ENCODE measurements at places on chromosomes 7 and 10.

- no peak for DNase-seq
These were observed 49.4 kb upstream of the SORCS1 start for GRCh38 chr10:107213861-107214260.

DNA sequence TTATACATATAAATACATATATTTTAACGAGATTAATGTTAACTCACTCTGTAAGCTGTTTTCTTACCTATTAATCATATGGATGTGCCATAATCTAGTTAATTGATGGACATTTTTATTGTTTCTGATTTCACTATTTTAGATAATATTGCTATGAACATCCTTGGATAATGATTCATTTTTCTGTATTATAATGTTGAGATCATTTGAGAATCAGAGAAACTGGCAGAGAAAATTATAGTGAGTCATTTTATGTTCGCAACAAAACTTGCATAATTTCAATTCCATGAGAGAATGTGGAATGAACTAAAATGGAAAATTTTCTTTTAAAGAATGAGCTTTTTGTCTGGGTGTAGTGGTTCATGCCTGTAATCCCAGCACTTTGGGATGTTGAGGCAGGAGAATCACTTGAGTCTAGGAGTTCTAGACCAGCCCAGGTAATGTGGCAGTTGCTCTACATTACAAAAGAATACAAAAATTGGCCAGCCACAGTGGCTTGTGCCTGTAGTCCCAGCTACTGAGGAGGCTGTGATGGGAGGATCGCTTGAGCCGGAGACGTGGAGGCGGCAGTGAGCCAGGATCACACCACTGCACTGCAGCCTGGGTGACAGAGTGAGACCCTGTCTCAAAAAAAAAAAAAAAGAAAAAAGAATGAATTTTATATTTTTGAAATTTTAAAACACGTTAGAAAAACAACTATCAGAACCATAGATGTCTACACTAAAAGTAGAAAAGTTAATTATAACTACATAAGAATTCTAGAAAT lies 40.5 kb downstream of the PAPSS2 start:
- DNase-seq: no peak

GRCh38 chr7:132246591-132246990 lies 329.7 kb downstream of the PLXNA4 start:
- DNase-seq: no peak

GRCh38 chr7:80236681-80237080 lies 102.0 kb downstream of the GNAI1 start:
- DNase-seq: no peak

DNA sequence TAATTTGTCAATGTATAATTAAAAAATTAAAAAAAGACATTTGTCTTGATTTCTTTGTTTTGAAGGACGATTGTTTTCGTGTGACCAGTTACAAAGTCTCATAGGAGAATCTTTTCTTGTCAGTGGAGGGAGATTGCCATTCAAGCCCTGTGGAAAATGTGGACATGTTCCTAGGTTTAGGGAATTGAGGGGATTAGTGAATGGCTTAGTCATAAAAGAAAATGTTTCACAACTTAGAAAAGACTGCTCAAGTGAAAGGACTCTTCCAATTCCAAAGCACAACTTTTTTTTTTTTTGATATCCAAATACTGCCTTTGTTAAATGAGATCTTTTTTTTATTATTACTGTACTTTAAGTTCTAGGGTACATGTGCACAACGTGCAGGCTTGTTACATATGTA lies 140.7 kb upstream of the HABP2 start:
- DNase-seq: no peak

DNA sequence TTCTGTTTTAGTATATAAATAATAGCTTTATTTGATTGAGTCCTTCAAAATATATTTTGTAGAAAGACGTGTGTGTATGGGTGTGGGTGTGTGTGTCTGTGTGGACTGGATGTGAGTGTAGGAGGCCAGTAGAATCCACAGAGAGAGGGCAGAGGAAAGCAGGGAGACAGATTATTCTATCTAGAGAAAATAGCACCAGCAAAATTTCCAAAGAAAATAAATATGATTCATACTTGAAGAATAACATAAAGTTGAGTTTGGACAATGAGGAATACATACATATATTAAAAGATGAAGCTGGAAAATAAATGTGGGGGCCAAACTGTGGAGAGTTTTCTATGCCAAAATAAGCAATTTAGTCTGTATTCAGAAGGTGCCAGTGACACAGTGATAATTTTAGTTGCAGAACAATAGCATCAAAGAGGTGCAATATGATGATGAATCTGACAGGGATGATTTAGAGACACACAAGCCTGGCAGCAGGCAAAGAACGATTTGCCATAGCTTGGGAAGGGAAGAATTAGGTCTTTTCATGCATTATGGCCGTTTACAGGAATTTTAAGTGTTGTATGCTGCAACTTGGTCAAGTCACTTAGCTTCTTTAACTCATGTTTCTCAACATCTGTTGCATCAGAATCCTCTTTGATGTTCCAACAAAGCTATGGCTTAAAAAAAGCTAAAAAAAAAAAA lies 121.3 kb downstream of the SEMA3A start:
- no peak for DNase-seq

DNA sequence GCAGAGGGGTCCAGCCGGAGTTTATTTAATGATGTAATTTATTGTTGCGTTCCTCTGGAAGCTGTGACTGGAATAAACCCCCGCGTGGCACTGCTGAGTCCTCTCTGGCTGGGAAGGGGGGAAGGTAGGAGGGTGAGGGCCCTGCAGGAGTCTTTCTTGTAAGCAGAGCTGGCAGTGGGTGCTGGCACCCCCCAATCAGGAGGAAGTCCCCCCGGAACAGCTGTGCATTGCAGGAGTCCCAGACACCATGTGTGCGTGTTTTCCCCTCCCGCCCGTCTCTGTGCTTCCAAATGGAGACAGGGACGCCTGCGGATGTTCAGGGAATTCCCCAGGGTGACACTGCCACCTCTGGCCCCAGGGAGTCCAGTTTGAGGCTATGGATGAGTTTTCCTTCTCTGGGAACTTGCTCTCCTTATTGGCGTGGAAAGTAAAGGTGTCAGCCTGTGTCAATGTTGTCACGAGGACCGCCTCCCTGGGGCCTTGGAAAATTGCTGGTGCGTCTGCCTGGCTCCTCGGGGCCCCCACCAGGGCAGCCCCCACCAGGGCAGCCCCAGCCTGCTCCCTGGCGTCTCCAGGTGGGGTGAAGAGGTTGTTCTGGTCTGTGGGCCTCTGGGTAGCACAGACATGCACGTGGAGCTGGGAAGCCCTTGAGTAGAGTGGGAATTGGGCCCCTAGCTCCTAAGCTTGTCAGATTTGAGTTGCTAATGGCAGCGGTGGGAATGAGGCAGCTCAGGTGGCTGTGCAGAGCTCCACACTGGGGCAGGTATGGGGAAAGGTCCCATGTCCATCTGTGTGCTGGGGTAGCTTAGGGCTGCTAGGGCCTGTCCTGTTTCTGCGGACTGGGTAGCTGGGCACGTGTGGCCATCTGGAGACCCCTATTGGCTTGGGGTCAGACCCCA lies 2.7 kb downstream of the FZD9 start:
- no peak for DNase-seq

DNA sequence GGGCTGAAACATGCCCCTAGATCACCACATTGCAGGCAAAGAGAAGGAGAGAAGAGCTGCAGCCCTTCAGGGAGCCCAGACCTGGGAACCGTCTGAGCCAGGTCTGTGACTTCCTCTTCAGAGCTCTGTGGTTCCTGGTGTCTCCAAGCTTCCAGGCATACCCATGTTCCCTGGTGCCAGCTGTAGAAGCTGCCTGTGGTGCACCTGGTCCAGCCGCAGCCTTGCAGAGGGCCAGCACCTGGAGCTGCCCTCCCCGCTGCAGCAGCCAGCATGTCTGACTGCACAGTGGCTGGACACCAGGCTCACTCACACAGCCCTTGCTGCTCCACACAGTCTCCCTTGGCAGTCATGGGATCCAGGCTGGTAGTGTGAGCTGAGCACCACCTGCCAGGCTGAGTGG lies 33.6 kb downstream of the C7orf25 start:
- no peak for DNase-seq

DNA sequence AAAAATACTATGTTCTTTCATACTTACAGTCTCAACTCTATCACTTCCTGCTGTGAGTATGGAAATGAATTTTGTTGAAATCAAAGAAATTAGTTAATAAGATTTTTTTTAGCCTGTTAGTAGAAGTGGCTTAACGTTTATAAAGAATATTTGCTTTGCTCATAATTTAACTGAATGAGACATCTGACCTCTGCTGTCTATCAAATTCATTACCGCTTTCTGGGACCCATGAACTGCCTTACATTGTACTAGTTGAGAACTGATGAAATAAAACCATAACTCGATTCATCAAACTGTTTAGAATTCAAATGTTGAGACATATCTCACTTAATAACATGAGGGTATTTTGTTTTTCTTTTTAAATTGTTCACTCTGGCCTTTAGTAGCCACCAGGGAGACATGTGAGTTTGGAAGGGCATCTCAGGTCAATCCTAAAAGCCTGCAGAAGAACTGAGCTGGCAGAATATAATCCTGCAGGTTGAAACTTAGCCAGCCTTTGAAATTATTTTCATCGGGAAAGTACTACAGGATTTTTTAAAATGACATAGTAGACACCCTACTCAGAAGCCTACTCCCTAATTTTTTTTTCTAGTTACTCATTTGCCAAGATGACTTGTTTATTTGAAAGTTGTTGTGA lies 78.7 kb downstream of the KIAA1217 start:
- DNase-seq: no peak

DNA sequence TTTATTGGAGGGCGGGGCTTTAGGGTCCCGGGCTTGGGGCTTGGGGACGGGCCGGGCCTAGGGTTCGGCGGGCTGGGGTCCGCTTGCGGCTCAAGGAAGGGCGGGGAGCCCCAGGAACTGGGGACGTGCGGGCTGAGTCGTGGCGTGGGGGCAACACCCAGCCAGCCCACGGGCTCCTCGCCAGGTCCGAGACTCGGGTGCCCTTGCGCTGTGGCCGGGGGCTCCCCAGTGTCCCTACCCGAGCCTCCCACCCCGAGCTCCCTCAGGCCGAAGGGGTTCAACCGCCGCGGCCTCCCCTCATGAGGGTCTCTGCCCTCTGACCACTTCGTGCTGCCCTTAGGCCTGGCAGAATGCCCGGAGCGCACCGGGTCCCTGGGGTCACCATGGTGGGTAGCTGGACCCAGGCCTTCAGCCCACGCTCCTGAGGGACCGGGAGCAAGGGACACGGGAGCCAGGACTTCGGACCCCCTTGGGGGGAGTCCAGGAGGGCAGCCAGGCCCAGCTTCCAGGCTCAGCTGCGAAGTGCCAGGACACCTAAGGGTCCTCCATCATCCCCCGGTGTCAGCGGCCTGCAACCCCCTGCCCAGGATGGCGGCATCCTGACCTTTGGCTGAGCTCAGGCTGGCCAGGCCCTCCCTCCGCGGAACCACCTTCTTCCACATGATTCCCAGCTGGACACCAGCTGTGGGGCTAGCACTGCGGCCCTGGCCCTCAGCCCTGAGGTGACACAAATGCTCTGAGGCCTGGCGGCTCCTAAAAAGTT lies 524 bp upstream of the FUOM start:
- DNase-seq: no peak

DNA sequence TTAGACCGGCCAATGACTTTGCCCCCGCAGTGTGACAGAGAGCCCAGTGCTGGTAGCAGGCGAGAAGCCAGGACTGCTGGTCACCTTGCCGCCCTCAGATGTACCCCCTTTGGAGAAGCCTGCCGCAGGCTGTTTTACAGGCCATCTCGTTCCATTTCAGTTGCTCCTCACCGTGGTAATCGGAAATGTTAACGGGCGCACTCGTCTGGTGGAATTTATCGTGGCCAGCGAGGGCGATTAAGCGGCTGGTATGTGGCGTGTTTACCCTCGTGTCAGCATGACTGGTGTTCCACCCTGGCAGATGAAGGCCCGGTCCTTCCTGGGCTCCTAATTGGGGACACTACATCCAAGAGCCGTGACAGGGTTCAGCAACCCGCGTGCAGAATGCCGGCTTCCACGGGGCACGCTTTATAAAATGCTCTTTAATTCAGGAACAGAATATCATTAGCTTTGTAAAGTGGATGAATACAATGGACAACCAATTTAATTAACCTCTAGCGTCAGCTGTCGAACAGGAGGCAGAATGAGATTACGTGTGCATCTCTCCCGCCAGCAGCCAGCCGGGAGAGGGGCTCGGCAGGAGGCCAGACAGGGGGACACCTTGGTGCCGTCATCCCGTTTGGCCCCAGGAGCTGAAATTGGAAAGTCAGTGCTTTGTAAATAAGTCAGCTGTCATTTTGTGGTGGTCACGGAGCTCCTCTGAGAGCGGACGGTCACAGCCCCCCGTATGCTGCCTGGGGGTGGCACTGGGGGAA lies 108.3 kb downstream of the NKX6-2 start:
- no peak for DNase-seq

- no peak for DNase-seq
These were observed 521.2 kb downstream of the TCERG1L start for GRCh38 chr10:130790339-130790738.

DNA sequence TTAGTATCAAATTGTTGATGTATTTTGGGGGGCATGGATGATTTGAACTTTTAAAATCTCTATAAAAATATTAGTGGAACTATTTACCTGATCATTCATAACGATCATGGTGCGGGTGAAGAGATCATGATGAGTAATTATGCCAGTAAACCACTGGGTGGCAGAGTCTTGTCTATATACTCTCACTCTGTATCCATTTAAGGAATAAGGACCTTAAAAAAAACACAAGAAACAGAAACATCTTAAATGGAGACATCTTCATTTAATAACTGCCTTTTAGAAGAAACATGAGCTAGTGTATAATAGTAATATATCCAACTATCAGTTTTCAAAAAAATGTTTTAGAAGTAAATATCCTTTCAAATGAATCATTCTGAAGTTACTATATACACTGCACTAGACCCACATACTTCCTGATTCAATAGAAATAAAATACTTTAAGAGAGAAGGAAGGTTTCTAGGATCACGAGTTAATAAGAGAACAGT lies 84.0 kb downstream of the NRBF2 start:
- DNase-seq: no peak

DNA sequence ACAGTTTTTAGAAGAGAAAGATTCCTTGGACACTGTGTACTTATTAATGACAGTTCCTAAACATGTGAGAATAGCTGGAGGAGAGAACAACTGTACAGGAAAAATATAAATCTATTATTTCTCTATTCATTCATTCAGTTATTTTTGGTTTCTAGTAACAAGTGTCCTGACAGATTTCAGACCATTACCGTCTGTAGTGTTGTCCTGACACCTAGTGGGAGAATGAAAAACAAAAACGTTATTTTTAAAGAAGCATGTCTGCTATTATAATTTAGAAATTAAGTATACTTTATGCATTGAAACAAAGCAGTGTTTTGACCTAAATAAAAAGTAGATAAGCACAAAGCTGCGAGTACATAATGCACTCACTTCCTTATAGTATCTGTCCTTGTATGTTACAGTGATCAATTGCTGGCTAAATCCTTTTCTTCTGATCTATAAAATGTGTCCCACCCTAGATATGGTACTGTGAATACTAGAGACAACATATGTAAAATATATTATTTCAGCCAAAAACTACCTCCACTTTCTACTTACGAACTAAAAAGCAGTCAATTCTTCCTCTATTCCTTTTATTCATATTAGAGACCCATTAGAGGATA lies 575.6 kb downstream of the ARL4A start:
- no peak for DNase-seq

DNA sequence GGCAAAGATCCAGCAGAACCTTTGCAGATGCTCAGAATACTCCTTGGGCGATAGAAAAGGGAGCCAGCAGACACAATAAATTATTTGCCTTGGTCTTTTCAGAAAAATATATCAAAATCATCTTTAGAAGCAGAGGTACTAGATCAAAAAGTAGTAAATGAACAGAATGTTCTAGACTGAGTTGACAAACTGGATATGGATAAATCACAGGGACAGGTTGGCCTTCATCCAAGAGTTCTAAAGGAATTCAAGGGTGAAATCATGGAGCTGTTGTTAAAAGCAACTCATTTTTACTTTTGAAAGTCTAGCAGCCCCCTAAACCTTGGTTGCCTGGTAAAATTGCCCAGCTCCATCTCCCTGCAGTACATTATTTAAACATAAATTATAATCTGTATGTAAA lies 99.1 kb downstream of the PLCE1 start:
- no peak for DNase-seq
